ENCODE measurements at places on chromosomes 4 and X.

DNA sequence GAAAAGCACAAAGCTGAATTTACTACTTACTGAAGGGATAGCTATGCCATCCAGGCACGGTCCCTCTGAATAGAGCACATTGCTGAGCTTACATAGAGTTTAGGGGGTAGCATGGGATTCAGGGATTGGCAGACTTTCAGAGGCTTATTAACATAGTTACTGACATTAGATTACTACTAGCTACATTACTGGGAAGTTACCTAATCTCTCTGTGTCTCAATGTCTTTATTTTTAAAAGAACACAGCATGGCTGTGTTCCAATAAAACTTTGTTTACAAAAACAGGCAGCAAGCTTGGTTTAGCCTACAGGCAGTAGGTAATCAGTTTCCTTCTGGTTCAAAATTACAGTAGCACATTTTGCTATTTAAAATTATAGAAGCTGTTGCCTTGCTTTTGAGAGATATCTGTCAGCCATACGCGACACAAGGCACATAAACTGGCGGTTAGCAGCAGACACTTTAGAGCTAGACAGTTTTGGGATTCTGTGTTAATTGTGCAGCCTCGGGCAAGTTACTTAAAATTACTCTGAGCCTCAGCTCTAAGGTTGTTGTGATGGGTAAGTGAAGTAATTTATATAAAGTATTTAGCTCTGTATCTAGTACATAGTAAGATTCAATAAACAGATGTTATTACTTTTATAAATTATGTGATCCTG, 6.9 kb downstream of the KLHL8 start:
- DNase-seq: no peak

DNA sequence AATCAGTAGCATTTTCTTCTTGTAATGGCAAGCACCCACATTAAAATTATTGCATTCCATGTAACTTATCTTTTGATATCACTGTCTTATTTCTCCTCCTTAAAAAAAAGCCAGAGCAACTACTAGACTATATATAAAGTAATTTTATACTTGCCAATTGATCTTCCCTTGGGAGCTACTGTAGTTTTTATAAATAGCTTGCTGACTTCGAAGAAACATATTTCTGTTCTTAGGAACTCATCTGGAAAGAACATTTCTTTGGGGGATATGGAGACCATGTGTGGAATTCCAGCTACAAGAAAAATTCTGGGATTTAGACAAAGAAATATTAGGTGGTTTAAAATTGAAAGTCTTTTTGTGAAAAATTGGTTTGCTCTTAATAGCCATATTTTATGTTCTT, 94.9 kb downstream of the BMPR1B start:
- no peak for DNase-seq

DNA sequence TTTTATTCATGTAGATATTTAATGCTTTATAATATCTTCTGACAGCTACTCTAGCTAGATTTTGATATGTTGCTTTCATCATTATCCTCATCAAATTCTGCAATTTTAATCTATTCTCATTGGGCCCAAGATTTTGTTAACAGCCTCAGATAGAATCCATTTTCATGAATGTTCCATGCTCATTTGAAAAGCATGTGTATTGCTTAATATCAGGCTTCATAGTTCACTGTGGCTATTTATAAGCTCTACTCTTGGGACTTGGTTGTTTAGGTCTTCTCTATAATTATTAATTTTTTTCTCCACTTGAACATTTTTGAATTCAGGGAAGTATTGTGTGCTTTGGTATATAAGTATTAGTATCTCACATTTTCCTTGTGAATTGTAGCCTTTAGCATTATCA, 41.8 kb downstream of the RAB40A start:
- DNase-seq: no peak

- DNase-seq: no peak
Measured at GRCh38 chr4:122914938-122915337, 7.5 kb downstream of the NUDT6 start.

DNA sequence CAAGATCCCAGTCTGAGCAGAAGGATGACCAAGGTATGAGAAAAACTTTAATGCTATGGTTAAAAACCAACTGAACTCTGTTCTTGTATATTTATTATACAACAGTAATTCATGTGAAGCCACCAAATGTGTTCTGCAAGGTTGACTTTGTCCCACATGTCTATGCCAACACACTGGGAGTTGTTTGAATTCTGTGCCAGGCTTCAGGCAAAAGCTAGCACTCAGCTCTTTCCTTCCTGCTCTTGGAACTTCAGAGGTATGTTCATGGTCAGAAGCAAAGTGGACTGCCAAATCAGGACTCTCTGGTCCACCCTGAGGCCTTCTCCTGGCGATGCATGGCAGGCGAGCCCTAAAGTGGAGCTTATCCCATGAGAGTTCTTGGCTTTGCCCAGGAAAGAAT, 205.6 kb upstream of the AR start:
- DNase-seq: no peak

All from NCI-H1930 (cell line).